ENCODE measurements at places on chromosomes 5 and 9.

- no peak for DNase-seq
Observed at GRCh38 chr5:58156361-58156760, 303.5 kb downstream of the PLK2 start.

- no peak for DNase-seq
Observed at GRCh38 chr9:68522954-68523353, 17.7 kb downstream of the TMEM252 start.

GRCh38 chr9:111897601-111898137, 1.1 kb downstream of the UGCG start:
- no peak for DNase-seq

DNA sequence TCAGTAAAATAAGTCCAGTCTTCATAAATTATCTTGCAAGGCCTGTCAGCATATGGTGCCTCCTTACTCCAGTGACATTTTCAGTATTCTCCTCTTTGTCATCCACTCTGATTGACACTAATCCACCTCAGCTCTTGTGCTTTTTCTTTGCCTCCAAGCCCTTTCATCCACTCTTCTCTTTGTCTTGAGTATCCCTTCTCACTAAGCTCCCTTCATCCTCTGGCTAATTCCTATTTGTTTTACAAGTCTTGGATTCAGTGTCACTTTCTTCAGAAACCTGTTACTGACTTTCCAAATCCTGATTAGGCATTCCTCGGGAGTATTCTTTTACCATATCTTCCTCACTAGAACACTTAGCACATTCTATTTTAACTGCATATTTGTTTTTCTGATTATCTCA, 100.6 kb upstream of the VCAN start:
- DNase-seq = no peak

DNA sequence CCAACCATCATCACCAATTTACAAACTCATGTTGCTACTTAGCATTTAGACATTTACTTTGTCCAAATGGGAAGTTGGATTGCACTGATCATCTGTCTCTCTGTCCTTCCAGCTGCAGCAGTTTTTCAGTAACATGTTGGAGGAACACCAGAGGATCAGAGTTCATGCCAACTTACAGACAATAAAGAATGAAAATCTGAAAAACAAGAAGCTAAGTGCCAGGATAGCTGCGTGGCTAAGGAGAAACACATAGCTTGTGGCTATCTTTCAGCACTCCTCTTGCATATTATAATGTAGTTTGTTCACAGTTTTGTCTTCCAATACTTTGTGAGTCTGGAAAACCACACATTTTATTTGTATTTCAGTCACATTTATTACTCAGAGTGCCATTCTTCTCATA, 6.4 kb upstream of the ARL14EPL start:
- DNase-seq = no peak

DNA sequence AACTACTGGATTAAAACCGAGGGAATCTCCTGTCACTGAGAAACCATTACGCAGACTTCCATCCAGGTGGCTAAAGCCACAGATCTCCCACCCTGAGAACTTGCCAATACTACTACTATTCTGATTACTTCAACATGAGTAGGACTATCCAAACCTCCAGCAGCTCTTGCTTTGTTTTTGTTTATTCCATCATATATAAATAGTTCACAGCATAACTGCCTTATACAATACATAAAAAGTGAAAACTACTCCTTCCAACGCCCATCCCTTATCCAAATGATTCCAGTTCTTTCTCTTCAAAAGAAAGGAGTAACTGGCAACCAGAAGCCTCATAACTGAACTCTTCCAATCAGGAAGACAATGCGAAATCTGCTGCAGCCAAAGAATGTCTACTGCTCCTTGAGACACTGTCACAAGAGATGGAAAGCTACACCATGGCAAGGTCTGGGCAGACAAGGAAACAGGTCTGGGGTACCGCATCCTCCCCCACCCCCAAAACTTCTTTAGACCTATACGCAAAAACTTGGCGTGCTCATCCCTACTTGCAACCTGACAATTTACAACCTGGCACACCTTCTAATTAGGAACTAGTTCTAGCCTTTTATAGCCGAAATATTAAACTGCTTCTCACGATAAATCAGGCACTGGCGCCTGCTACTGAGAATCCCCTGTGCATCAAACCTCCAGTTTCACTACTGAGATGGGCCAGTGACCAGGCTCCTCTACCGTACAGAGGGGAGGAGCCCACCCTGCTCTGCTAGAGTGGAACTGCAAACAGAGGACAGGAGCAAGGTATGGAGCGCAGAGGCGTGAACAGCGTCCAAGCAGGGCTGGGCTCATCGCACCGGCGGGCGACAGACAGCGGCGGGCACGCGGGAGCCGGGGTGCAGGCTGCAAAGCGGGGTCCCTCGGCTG, 986 bp downstream of the PLPP1 start:
- DNase-seq = no peak

DNA sequence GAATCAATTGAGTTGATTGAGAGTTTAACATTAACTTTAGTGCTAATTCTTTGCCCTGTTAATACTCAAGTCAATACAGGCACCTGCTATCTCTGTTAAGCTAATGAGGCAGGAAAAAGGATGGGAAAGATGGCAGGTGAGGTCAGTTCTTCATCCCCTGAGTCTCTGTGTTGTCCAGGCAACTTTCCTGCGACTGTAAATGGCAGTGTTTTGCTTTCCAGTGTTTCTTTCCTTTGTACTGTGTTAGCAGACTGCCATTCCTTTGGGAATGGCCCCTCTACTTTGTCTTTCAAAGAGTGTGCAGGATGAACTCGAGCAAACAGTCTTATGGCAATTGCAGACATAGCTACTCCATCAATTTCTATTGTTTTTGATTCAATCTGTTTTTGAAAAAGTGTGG, 202.2 kb upstream of the VLDLR start:
- no peak for DNase-seq

GRCh38 chr5:129216001-129216400, 121.5 kb downstream of the ISOC1 start:
- DNase-seq = no peak

DNA sequence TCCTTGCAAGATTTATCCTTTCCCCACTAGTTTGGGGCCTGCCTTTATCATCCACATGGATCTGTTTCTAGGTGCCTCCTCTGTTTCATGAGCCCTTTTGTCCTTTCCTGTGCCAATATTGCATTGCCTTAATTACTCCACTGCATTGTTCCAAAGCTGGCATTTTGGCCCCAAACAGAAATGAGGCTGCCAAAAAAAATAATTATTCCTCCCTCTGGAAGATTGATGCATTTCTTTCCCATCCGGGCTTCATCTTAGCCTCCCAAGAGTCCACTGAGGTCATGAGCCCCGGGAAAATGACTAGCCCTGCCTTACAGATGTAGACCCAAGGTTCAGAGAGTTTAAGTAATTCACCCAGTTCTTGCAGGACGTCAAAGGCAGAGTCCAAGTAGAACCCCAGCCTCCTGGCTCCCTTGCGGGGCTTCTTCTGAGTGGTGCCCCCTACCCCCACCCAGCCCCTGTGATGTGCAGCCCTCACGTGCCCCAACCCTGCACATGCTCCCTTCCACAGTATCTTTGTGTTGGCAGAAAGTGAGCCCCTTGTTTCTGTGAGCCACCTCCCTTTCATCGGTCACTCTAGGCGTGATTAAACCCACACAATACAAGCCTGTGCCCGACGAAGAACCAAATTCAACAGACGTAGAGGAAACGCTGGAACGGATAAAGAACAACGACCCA, 62.1 kb downstream of the TMOD1 start:
- no peak for DNase-seq

DNA sequence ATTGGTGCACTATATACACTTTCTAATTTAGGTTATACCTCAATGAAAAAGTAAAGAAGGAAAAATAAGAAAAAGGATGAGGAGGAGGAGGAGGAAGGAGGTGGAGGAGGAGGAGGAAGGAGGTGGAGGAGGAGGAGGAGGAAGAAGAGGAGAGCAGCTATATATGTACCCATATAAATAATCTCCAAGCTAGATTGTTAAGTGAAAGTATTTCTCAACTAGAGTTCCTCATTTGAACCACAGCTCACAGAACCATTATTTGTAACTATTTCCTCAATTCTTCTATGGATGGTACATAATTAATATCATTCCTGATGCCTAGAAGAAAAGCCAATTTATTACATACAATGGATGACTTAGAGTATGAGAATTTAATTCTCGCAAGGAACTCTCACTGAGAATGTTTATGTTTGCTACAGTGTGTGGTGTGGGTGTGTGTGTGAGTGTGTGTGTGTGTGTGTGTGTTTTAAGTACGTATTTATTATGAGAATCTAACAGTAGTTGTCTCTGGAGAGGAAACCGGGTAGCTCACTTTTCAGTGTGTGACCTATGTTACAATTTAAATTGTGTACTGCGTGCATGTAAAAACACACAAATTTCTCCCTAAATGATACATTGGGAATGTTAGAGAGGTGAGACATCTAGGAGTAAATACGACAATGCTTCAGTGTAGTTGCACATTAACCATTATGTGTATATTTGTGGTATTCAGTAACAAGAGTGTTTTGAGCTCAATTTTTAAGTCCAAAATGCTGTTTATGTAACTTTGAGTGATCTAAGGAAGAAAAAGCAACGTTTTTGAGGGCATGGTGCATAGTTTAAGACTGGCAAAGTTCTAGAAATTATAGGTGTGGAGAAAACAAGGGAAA, 20.2 kb upstream of the NREP start:
- DNase-seq = no peak

Measured in heart right ventricle (tissue), 16 donors.